ENCODE measurements at places on chromosomes 1 and 21.

GRCh38 chr1:112244131-112244530 is 151.9 kb upstream of the CTTNBP2NL start:
- no peak for DNase-seq

GRCh38 chr1:87941337-87941946 is 612.8 kb downstream of the LMO4 start:
- no peak for DNase-seq

- no peak for DNase-seq
These were observed 146.5 kb upstream of the LYPLAL1 start for GRCh38 chr1:219027146-219027673.

DNA sequence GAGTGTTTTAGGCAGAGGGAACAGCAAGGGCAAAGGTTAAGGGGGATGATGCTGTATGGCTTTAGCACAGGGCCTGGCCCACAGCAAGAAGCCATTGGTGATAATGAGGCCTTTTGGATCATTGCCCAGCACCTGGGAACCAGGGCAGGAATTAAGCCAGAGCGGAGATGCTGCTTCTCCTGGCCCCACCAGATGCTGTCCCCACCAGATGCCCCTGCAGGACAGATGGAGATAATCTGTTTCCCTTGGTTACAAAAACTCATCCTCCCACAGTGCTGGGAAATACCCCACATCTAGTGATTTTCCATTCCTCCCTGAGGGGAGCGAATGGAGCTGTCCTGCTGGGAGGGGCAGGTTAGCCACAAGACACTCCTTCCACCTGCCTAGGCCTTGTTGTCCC is 18.8 kb downstream of the OPRD1 start:
- no peak for DNase-seq

DNA sequence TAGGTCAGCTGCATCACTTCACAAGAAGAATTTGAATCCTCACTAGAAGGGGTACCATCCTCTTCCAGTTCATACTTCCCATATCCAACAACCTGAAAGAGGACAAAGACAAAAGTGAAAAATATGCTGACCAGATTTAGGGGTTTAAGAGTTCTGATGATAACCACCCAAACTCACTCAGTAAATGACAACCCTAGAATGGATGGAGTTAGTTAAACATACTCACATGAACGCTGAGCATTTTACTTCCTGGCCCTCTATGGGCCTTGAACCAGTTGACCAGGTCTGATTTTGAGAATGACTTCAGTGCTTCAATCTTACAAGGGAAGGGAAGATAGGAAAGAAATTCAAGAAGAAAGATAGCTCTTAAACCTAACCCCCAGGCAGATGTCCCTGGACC is 89.2 kb downstream of the NRDC start:
- no peak for DNase-seq

DNA sequence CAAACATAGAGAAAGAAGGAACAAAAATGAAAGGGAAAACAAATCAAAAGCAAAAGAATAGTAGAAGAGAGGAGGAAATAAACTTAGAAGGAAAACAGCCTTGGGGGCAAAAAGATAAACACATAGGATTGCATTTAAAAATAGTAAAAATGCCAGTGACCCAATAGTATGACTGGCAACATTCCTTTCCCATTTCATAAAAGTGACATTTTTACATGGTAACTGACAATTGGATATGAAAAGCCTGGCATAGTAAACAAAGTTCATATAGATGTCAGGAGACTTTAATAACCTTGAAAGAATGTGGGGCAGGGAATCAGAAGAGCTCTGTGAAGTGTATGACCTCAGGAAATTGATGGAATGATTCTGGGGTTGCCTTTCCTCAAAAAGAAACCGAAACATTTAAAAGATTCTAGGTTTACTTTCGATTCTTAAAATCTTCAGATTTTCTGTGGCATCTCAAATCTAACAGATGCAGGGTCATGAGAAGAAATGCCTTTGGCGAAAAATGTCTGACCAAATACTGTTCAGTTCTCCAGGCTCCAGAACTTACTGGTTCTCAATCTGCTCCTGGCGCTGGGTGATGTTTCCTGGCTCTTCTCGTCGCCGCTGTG is 33.7 kb downstream of the SPTA1 start:
- DNase-seq: no peak

All from stimulated activated CD8-positive, alpha-beta memory T cell treated with anti-CD3 and anti-CD28 coated beads, Interleukin-2, amount 100 ng/mL, for 48 hours (primary cell).